ENCODE measurements at places on chromosomes 16 and 17.

GRCh38 chr17:75096082-75096625 lies 8.4 kb downstream of the SLC16A5 start:
- no peak for DNase-seq

GRCh38 chr17:17108451-17109049 lies 66.3 kb downstream of the MPRIP start:
- DNase-seq = no peak

- no peak for DNase-seq
These were observed 49.8 kb upstream of the BAHCC1 start for GRCh38 chr17:81345228-81346089.

GRCh38 chr17:7192271-7192937 lies 13.2 kb upstream of the ASGR1 start:
- DNase-seq = no peak

DNA sequence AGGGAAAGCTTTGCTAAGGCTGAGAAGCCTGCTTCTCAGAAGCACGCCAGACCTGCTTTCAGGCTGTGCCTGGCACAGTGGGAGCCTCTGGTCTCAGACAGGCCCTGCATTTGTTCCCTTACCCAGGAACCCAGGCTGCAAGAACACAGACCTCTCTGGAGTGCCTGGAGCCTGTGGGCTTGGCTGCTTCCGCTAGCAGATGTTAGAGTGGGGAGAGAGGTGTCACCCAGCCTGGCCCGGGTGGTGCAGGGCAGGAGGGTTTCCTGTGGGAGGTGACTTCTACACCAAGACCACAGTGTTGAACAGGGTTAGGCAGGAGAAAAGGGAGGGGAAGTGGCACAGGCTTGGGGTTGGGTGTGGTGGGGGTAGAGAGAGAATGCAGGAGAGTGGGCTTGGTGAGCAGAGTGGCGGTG lies 35.8 kb upstream of the ADGRG1 start:
- DNase-seq = peak; percentile 47

- no peak for DNase-seq
These were observed 28.1 kb downstream of the MYBBP1A start for GRCh38 chr17:4527134-4527533.

DNA sequence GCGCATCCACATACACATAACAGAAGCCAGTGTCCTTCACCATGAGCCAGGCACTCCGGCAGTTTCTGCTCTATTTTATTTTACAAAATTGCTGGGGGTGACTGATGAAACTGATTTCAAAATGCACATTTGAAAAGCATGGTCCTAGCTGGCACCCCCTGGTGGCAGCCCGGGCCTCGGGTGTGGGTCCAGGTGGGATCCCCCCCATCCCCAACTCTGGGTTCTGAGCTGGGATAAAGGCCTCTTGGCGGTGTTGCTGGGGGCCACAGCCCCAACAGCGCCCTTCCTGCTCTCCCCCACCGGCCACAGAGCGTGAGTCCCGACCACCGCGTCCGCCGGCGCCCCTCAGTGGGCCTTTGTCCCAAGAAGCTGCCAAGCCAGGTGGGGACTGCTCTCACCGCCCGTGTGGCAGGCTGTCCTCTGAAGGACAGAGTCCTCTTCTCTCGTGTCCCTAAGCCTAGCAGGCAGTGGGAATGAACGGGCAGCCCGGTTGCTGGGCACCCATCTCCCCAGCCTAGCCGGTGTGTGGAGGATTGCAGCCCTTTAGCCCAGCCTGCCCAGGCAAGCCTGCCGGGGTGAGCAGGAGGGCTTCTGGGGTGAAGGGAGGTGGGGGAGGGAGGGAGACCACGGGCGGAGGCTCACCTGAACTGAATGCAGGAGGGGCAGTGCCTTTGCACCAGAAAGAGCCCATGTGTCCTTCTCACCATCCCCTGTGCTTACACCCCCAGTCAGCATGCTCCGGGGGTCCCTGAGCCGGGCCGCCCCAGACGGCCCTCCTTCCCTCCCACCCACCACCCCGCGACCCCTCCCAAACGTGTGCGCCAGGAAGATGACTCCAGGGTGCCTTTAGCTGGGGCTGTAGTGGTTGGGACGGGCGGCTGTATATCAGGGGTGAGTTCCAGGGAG lies 898 bp downstream of the SNAI3 start:
- DNase-seq = peak; percentile 62

GRCh38 chr16:88534638-88535190 lies 35.5 kb upstream of the ZC3H18 start:
- peak; percentile 24 for DNase-seq

GRCh38 chr17:14305785-14306496 lies 5.1 kb downstream of the HS3ST3B1 start:
- DNase-seq = no peak

GRCh38 chr16:46976550-46976949 lies 3.1 kb upstream of the DNAJA2 start:
- DNase-seq = no peak

DNA sequence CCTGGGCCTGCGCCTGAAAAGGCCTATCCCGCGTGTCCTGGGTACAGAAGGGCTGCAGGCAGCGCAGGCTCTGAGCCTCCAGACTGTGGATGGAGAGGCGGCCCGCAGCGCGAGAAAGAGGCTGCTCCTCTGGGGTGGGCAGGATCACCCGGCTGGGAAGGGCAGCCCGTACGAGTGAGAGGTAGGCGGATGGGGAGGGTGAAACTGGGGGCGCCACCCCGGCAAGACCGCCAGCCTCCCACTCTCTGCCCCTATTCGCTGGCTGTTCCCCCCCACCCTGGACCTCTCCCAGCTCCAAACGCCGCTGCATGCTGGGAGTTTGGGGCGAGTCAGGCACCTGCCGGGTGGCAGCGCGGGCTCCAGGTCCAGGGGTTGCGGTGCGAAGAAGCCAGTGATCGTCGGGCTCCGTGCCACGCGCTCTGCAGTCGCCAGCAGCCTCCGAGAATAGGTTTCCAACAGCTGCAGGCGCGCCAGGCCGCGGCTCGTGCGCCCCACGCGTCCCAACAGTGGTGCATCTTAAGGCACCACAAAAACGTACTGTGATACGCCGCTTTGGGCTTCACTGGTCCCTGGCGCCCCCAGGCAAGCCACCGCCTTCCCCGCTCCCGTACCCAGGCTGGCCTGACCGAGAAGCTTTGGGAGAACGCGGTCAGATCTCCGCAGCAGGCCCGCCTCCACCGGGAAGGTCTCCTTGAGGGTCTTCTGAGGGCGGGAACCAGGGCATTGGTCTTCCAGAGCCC lies 1.1 kb downstream of the NOXO1 start:
- no peak for DNase-seq
